NCI-H2171 treated with DMSO at 0.1 percent for 48 hours (cell line): ENCODE measurements at places on chromosomes 4 and X.

DNA sequence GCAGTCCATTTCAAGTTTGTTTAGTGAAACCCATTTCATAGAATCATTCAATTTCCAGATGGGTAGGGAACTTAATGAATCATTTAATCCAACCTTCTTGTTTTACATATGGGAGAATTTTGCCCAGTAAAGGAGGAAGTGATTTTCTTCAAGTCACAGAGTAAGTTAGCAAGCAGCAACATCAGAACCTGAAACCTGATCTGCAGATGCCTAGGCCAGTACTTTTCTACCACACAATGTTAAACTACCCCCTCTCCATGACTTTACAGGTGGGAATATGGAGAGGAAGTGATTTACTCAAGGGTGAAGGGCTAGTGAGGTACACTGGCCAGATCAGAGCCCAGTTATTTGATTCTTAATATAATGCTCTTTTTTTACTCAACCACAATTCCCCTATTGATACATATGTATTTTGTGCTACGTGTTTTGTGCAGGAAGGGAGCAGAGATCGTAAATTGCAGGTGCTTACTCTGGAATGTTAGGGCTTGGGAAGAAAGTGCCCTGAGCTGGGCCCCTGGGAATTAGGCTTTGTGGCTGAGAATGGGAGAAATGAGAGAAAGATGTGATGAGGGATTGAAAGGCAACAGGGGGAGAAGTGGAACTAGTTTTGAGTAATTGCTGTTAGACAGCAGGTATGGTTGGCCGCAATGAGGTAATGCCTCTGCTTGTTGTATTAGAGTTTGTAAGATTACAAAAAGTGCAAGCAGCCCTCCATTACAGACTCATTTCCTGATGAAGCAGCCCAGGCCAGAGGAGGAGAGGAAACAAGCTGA, 6.8 kb downstream of the LHFPL1 start:
- DNase-seq, result no peak

DNA sequence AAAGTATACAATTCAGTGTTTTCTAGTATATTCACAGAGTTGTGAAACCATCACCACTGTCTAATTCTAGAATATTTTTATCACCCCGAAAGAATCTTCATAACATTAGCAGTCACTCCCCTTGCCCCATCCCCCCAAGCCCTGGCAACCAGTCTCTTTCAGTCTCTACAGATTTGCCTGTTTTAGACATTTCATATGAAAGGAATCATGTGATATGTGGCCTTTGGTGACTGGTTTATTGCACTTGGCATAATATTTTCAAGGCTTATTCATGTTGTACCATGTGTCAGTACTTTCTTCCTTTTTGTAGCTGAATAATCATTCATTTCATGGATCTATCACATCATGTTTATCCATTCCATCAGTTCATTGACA, 371.7 kb downstream of the AFF2 start:
- no peak for DNase-seq

GRCh38 chr4:172898715-172899114, 269.9 kb upstream of the GALNT7 start:
- no peak for DNase-seq

GRCh38 chr4:111530446-111530845, 614.8 kb upstream of the FAM241A start:
- DNase-seq, result no peak

GRCh38 chr4:3634894-3635820, 102.9 kb upstream of the LRPAP1 start:
- DNase-seq, result no peak

- peak; percentile 20 for DNase-seq
Measured at GRCh38 chrX:119698845-119699244, 5.9 kb upstream of the SEPTIN6 start.

DNA sequence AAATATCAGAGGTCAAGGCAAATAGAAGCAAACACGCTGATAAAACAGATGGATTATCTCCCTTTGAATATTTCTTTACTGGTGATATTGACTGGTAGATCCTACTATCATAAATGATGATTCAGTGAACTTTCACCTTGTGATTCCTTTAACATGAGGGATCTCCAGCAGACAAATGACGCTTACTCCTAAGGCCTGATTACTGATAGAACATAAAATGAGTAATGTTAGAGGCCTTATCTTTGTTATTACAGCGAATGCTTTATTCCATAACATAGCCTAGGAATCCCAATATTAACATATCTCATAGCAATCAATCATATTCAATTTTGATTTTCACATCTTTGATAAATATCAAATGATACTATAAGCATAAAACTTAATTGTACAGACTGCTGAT, 152.3 kb downstream of the SLC10A7 start:
- DNase-seq, result no peak
